Inflammatory macrophage treated with lipopolysaccharide for 4 hours (primary cell): ENCODE measurements at places on chromosomes 7 and 10.

GRCh38 chr7:55593515-55594318, 21.4 kb upstream of the VOPP1 start:
- DNase-seq, result peak; percentile 77

DNA sequence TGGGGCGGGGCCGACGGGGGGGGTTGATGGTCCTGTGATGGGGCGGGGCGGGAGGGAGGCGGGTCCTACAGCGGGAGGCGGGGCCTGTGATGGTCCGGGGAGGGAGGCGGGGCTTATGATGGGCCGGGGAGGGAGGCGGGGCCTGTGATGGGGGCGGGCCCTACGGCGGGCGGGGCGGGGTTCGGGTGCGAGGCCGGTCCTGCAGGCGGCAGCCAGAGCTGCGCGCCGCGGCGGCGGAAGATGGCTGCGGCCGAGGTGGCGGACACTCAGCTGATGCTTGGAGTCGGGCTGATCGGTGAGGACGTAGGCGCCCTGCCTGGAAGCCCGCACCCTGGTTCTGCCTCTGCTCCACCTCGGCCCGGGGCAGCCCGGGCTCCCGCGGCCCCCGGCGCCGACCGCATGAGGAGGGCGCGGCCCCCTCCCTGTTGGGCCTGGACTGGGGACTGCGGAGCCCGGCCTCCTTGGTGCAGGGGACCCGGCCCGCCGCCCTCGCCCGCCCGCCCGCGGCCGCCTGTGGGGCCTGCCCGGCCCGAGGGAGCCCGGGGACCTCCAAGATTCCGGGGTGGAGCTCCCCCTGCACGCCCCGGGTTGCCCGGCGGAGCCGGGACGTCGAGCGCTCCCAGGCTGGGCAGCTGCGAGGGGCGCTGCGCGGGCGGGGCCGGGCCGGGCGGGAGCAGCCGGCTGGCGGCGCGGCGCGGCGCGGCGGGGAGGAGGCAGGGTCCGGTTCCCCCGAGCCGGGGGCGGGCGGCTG, at the start of gene DENND10:
TSS of gene DENND10 (plus strand) at position 211 of the 751 bp plus-strand sequence. CDS start at position 241, 30 bp downstream.
- peak; percentile 78 for DNase-seq

DNA sequence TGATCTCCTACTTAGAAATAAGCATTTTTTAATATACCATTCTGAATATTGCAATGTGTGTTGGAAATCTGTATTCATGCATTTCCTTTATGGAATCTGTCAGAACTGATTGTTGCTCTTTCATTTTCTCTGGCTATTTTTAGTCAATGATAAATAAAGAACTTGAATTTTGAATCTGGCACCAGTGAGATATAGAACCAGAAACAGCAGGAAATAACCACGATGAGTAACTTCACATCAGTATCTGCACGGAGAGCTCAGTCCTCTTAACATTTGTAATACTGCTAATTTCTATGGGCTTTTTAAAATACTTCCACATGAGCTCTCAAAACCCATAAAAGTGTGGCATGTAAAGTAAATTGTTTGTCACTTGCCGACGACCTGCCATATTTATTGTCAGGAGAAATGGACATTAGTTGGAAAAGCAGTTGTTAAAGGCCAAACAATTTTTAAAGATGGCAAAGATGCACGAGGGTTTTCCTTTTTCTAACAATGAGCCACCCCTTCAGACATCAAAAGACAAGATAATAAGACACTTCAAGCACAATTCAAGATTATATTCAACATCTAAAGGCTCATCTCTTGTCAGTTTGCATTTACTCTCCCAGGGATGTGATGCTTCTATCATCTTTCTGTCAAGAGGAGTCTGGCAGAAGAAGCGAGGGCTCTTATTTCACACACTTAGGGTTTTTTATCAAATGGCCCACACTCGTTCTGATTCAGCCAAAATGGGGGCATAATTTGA, 118.3 kb downstream of the POU6F2 start:
- no peak for DNase-seq

DNA sequence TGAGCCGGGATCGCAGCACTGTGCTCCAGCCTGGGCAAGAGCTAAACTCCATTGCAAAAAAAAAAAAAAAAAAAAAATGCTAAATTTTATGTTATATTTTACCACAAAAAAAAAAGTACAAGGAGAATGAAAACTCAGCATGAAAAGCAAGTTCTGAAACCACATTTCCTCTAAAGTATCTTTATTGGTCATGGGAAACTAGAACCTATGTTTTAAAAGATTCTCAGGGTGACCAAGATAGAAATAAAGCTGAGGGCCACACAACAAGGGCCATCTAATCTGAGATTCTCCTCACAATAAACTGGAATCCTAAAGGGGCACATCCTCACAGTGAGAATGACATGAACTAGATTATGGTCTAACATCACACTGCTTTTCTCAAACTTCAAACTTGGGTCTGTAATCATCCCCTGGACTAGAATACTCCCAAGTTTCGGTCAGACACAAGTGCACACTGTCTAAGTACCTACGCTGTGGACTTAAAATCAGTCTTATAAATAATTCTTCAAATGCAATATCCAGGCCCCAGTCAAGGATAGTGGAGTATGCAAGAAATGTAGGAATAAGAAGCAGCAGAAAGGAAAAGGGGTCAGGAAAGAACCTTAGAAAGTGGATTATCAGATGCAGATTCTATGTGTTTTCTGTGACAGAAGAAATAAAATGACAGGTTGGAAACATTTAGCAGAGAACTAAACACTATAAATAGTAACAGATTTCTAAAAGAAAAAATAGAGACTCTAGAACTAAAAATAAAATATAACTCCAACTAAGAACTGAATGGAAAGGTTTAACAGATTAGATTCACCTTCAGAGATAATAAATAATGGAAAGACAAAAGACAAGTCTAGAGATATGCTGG, 49.9 kb downstream of the COA1 start:
- DNase-seq, result no peak

DNA sequence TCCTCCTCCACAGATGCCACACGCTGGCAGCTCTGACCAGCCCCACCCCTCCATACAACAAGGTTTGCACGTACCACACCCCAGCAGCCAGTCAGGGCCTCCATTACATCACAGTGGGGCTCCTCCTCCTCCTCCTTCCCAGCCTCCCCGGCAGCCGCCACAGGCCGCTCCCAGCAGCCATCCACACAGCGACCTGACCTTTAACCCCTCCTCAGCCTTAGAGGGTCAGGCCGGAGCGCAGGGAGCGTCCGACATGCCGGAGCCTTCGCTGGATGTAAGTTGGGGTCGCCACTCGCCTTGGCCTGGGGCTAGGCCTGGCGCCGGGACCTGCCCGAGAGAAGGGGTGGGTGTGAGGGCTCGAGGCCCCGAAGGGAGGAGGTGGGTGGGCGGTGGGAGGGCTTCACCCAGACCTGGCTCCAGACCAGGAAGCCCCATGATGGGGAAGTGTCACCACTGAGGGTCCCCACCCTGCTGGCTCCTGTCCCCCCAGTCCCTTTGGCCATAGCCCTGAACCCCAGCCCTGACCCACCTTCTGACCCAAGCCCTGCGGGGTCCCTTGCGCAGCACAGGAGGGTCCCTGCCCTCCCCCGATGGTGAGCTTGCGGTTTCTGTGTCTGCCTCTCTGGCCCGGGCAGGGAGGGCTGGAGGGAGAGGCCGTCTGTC, 36.2 kb upstream of the PPIF start:
- no peak for DNase-seq

- no peak for DNase-seq
Measured at GRCh38 chr10:76905251-76905650, 732.4 kb downstream of the KCNMA1 start.

DNA sequence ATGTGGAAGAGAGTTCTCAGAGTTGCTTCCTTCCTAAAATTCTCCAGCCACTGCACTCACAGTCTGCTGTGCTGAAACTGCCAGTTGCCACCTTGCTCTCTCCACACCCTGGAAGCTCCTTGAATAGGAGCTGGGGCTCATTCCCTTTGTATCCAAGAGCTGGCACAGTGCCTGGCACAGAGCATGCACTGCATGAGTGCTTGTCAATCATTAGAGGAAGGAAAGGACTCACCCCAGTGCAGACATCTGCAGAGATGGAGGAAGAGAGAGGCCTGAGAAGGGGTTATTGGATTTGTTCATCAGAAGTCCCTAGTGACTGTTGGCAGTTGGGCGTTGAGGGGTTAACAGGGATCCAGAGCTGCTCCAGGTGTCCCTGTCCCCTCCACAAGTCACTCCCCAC, 41.7 kb upstream of the DUSP5 start:
- DNase-seq, result peak; percentile 10
